ENCODE measurements at places on chromosomes 7 and 10.

DNA sequence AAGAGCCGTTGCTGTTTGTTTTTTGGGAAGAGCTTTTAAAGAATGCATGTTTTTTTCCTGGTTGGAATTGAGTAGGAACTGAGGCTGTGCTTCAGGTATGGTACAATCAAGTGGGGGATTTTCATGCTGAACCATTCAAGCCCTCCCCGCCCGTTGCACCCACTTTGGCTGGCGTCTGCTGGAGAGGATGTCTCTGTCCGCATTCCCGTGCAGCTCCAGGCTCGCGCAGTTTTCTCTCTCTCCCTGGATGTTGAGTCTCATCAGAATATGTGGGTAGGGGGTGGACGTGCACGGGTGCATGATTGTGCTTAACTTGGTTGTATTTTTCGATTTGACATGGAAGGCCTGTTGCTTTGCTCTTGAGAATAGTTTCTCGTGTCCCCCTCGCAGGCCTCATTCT is 31.6 kb downstream of the PFKFB3 start:
- DNase-seq: no peak

GRCh38 chr7:157522189-157522588 is 185.4 kb downstream of the DNAJB6 start:
- no peak for DNase-seq

GRCh38 chr10:106493751-106494150 is 670.8 kb downstream of the SORCS1 start:
- DNase-seq: no peak

- no peak for DNase-seq
These were observed 617.9 kb upstream of the GRM3 start for GRCh38 chr7:86025807-86026206.

- no peak for DNase-seq
These were observed 63.0 kb downstream of the PIP4K2A start for GRCh38 chr10:22651276-22651980.

- DNase-seq: no peak
These were observed 70.6 kb downstream of the NPS start for GRCh38 chr10:127619546-127620325.

- peak; percentile 57 for DNase-seq
These were observed 499.6 kb downstream of the MAGI2 start for GRCh38 chr7:78953726-78954363.

- DNase-seq: no peak
These were observed 5.0 kb downstream of the NDUFA5 start for GRCh38 chr7:123552641-123553040.

DNA sequence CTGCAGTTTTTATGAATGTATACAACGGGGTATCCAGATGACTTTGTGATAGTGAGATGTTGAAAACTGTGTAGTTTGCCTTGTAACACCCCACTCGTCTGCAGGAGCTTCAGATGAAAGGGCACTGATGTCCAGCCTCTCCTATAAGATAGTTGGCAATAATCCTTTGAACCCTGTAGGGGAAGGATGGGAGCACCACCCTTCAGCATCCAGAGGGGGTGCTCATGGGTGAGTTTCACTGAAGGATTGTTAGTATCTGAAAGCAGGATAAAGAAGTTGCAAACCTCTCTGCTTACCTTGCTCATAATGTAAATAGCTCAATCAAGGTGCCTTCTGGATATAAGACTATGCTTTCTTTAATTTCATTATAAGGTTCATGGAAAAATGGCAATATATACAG is 201.5 kb downstream of the TMEM178B start:
- DNase-seq: no peak

- DNase-seq: no peak
These were observed 430.2 kb upstream of the KCND2 start for GRCh38 chr7:119842786-119843185.

Data from EH (cell line).